SJSA1 (cell line): ENCODE measurements at places on chromosomes 7 and 10. TPM values are rescaled to one million over a fixed set of nuclear protein-coding genes. Genes with fewer than 3 reads are reported as not detected.
A peak's percentile ranks its signal among the peaks of the same experiment; 100 is the strongest.

DNA sequence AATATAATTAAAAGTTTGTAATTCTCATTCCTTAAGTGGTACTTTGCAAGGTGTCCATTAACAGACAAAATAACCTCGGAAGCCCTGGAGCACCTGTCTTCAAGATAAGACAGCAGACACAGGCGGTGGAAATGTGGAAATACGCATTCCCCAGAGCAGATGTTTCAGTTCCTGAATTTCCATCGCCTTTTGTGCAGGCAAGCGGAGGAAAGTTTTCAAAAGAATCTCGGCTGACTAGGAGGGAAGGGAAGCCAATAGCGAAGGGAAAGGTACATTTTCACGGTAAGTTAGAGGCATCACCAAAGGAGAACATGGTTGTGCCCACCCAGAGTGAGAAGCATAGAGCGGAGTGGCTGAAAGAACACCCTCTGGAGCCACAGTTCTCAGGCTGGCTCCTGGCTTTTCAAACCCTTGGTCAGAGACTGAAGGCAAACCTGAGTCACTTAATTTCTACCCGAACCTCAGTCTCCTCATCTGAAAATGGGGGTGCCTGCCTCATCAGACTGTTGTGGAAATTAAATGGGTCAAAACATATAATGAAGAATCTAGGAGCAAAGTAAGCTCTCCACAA is 13.6 kb downstream of the CPA1 start:
- DNase-seq: no peak

DNA sequence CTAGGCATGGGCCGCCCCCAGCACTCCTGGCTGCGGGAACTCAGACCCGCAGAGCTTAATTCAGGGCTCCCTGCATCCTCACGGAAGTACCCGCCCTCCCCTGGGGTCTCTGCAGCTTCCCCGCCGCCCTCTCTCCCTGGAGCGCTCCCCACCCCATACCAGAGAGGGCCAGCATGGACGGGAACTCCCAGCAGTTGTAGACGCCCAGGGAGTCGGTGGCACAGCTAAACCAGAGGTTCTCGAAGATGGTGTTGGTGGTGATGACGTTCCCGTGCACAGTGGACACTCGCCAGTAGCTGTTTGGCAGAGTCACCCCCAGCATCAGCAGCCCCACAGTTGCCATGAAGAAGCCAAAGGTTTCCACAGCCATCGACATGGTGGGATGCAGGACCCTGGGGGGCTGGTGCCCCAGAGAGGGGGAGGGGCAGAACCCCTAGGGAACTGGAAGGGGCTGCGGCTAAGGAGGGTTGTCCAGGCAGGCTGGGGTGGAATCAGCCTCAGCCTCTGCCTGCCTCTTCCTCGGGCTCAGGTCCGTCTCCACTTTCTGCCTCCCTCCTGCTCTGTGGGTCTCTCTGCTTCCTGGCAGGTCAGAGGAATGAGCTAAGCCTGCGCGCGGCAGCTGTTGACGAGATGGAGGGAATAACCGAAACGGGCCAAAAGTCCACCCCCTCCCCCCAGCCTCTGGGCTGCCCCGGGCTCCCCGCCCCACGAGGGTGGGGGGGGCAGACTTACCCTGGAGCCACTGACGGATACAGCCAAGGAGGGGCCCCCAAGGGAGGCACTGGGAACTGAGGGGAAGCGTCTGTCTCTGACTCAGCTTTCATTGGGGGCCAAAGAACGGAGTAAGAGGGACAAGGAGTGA is at the start of gene CLDN15:
Gene CLDN15 (minus strand): TSS at position 597 of the 862 bp plus-strand sequence. CDS start 221 bp downstream, at position 376.
- DNase-seq: no peak

- DNase-seq: peak; percentile 77
These were observed 90.8 kb downstream of the CHN2 start for GRCh38 chr7:29285444-29285793.

Gene BHLHA15
- not detected in 2 replicates for total RNA-seq

Gene CAV2
- 130 and 204 TPM in 2 replicates for total RNA-seq

Gene ARHGEF35
- 0.53 TPM in 1 of 2 replicates, not detected in the other for total RNA-seq

Gene OR9A2
- not detected in 2 replicates for total RNA-seq
